ENCODE measurements at places on chromosomes 3 and 15. TPM values are rescaled to one million over a fixed set of nuclear protein-coding genes. Genes with fewer than 3 reads are reported as not detected.

WDR76 gene
- total RNA-seq = 6.6 TPM

SLC49A4 gene
- total RNA-seq = 12.6 TPM

EPB42 gene
- not detected for total RNA-seq

GABRR3 gene
- total RNA-seq = not detected

AQP9 gene
- not detected for total RNA-seq

EBLN2 gene
- total RNA-seq = 7.2 TPM

CPA3 gene
- total RNA-seq = 3.1 TPM

GOLGA6A gene
- not detected for total RNA-seq
